Fibroblast of upper back skin (primary cell): ENCODE measurements at places on chromosomes 7 and 10.
A peak's percentile ranks its signal among the peaks of the same experiment; 100 is the strongest.

DNA sequence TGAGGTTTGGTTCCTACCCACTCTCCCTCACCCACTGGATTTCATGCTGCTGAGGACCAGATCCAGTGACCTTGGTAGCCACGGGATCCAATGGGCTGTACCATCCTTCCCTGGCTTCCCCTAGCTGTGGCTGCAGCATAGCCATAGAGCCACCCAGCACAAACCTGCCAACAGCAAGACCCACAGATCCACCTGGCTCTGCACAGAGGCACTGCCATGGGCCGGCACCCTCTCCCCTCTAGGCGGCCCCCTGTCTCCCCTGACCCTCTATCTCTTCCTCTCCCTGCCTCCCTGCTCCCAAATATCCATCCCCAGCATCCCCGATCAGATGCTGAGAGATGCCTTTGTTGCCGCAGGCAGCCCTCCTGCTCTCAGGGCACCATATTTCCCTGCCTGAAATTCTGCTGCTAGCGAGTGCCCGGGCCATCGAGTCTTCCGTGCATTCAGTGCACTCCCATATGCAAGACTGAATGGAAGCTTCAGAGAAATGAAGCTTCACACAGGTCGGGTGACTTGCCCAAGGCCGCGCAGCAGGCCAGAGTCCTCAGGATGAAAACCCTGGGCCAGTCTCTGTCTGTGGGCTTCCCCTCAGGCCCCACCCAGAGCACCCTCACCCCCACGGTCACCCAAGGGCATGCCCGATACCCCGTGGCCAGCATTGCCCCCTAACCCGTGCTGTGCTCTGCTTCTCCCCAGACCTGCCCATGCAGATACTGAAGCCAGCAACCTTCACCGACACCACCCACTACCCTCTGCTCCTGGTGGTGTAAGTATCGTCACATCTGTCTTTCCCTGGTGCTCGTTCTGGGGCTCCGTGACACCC lies 130.8 kb downstream of the PAXIP1 start:
- no peak for DNase-seq

DNA sequence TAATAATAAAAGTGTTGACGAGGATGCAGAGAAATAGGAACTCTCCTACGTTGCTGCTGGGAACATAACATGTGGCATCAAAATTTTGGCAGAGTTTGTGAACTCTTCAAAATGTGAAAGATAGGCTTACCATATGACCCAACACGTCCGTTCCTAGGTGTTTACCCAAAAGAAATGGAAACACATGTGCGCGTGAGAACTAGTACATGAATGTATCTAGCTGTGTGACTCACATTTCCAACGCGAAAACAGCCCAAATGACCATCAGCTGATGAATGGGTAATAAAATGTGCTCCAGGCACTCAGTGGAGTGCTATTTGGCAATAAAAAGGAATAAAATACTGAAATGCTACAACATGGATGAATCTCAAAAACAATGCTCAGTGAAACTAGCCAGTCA lies 10.4 kb upstream of the ELFN1 start:
- DNase-seq = peak; percentile 37

DNA sequence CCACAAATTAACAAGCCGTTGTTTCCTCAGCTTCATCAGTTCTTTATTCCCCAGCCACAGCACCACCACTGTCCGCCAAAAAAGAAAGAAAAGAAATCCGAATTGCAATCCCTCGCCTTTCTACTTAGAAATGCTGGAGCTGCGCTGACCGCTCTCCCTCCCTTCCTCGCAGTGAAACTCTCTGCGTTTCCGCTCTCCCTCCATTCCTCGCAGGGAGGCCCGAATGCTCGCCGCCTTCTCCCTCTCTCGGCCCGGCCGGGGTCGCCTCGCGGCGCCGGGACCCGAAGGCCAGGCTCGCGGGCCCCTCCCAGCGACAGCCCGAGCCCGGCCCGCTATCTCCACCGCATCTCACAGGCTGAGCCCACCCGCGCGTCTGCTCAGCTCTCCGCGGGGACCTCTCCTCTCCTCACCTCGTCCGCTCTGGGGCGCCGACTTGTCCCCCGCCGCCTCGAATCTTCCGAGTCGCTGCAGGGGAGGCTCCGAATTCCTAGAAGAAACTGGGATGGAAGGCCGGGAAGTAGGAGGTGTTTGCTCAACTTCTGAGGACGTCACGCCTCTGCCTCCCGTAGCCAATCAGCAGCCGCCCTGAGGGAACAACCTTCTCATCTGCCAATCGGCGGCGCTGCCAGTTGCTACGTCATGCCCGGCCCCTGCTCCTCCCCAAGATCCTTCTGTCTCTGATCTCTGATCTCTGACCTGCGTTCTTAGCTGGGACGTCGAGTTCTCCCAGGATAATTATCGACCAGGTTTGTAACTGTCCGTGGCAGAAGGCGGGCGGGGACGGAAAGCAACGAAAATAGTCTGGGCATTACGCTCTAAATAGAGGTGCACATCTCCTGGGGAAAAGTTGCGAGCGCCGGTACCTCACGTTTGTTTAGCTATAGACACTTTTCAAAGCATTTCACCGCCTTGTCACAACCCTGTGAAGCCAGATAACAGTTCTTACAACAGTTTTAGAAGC lies at the start of gene AASS:
AASS (minus strand) TSS at position 499 of the 961 bp plus-strand sequence. CDS start 10,523 bp downstream, outside the sequence.
- DNase-seq = peak; percentile 96

DNA sequence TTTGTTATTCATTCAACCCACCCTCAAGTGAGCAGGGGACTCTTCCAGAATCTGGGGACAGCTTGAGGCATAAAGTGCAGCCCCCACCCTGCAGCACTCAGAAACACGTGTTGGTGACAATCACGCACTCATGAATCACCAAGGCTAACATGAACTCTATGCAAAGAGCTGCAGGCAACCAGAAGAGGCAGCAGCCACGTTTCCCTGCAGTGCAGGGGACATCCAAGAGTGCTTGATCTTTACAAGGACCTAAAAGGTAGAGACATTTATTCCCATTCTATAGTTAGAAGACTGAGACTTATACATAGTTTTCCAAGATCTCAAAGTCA lies 135.2 kb upstream of the GDF10 start:
- no peak for DNase-seq

- DNase-seq = peak; percentile 99
These were observed 232 bp upstream of the MICALL2 start for GRCh38 chr7:1459512-1459892.

DNA sequence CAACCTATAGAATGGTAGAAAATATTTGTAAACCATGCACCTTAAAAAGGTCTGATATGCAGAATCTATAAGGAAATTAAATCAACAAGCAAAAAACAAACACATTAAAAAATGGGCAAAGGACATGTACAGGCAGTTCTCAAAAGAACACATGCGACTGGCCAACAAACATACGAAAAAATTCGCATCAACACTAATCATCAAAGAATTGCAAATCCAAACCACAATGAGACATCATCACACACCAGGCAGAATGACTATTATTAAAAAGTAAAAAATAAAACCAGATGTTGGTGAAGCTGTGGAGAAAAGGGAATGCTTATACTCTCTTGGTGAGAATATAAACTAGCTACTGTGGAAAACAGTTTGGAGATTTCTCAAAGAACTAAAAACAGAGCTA lies 33.2 kb downstream of the TMEM229A start:
- no peak for DNase-seq

DNA sequence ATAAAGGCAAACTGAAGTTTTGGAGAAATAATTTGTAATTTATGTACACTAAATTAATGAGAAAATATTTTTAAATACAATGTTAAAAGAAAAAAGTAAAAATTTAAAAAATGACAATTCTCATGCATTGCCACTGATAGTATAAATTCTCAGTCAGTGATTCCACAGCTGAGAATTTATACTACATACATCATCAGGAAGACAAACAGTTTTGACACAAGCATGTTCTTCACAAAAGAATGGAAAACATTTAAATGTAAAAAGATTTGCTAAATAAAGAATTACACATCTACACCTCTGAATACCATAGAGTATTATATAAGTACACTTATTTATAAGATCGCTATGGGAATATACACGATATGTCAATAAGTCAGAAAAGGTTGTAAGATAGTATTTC lies 101.1 kb upstream of the LAMB4 start:
- DNase-seq = no peak

- DNase-seq = peak; percentile 83
These were observed 99.4 kb downstream of the CTBP2 start for GRCh38 chr10:125060826-125061556.
